Activated CD4-positive, alpha-beta memory T cell treated with anti-CD3 and anti-CD28 coated beads, Interleukin-2, amount 10 ng/mL, durations not matched to agents 7 days and 5 days (primary cell): ENCODE measurements at places on chromosomes 11 and 22.

GRCh38 chr11:36054628-36055027 lies 110.8 kb downstream of the LDLRAD3 start:
- DNase-seq: no peak

DNA sequence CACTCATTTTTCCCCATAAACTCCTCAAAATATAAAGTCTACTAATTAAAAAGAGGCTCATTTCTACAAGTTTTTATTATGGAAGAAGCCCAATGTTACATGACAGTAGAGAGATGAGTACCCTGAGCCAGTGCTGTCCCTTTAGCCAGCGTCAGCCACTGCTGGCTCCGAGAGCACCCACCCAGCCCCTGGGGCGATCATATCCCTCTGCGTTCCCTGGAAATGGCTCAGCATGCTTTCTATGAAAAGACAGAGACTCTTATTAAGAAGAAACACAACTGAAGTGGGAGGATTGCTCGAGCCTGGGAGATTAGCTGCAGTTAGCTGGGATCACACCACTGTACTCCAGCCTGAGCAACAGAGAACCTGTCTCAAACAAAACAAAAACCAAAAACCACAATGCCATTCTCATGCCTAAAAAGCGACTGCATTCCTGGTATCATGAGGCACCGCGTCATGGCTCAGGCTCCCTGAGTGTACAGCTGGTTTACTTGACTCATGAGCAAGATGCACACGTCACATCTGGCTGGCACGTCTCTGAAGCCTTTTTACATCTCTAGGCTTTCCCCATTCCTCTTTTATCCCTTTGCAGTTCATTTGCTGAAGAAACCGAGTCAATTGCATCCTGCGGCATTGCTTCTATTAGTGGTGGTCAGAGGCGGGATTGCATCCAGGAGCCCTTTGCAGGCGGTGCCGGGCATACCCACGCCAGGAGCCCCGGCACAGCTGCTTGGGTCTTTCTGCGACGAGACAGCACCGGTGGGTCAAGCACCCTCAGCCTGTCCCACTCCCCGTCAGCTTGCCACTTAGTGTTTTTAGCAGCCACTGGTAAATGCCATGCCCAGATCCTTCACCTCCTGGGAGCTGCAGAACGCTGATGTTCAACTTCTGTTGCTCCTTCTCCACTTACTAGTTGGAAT lies 119.9 kb downstream of the CTTN start:
- DNase-seq: no peak

DNA sequence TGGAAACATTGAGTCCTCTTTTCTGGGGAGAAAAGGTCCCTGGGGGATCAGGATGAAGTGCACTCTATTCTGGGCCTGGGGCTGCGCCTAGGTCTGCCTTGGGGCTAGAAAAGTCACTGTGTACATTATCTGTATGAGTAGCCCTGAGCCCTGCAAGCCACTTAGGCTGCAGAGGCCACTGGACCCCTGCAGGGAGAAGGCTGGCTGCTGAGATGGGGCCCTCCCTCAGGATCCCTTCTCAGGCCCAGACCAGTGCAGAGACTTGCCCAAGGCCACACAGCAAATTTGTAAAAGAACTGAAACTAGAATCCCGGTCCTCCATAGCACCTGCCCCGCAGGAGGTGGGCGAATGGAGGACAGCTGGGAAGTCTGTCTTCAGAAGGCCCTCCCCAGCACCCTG lies 26.8 kb upstream of the HMOX1 start:
- no peak for DNase-seq

- DNase-seq: no peak
Measured at GRCh38 chr11:20457934-20458680, 70.6 kb downstream of the PRMT3 start.

GRCh38 chr11:34356913-34357700 lies 703 bp downstream of the ABTB2 start:
- peak; percentile 56 for DNase-seq

- no peak for DNase-seq
Measured at GRCh38 chr11:71332447-71332846, 80.1 kb upstream of the SHANK2 start.

DNA sequence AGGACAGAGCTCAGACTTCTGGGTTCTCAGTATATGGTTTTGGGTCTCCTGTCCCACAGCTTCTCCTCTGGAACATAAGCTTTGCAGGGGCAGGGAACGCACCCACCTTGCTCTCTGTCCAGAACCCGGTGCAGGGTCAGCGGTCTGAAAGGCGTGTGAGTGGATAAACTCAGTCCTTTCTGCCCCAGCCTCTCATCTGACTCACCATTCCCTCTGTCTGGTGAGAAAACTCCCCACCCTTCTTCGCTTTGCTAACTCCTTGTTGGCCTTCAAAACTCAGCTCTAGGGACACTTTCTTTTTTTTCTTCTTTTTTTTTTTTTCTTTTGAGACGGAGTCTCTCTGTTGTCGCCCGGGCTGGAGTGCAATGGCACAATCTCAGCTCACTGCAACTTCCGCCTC lies 68.9 kb upstream of the NUP50 start:
- no peak for DNase-seq

- no peak for DNase-seq
Measured at GRCh38 chr11:131038597-131038996, 122.3 kb upstream of the SNX19 start.

DNA sequence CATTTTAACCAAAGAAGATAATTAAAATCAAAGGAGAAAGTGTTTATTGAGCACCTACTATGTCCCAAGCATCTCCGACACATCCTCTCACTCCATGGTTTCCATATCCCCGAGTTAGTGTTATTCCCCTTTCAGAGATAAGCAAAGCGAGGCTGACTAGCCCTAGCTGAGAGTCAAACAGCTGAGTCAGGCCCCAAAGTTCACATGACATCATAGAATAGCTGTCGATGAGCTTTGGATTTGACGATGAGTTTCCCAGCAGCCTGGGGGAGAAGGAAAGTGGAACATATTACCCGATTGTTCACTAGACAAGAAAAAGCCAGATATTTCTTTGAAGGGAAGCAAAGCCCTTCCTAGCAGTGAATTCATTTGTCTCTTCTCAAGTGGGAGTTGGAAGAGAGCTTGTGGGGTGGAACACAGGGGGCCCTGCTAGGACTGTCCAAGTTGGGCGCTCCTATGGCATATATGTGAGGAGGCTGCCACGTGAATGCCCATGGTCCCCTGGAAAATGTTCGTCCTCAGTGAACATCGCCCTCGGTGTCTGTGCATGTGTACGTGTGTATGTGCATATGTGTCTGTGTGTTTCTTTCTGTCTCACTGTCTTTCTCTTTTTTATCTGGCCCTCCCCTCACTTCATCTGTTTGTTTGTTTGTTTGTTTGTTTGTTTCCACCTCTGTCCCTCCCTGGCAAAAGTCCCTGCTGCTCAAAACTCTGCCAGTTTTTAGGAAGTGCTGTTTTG lies 493 bp upstream of the CYTH4 start:
- no peak for DNase-seq

DNA sequence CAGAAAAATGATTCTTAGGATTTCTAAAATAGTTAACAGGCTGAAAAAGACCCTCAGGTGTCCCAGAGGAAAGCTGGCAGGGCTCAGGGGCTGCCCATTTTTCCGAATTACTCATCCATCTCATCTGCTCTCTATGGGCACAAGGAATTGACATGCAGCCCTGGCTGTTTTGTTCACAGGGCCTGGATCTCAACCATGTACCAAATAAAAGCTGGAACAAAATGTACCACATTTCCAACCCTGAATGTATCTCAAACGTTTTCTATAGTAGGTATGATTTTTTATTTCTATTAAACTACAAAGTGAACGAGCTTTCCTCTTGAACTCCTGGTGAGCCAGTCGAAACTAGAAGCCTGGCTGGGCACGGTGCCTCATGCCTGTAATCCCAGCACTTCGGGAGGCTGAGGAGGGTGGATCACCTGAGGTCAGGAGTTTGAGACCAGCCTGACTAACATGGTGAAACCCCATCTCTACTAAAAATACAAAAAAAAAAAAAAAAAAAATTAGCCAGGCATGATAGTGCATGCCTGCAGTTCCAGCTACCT lies 43.8 kb upstream of the RASD2 start:
- no peak for DNase-seq

GRCh38 chr11:22082178-22082577 lies 110.7 kb upstream of the ANO5 start:
- DNase-seq: no peak

DNA sequence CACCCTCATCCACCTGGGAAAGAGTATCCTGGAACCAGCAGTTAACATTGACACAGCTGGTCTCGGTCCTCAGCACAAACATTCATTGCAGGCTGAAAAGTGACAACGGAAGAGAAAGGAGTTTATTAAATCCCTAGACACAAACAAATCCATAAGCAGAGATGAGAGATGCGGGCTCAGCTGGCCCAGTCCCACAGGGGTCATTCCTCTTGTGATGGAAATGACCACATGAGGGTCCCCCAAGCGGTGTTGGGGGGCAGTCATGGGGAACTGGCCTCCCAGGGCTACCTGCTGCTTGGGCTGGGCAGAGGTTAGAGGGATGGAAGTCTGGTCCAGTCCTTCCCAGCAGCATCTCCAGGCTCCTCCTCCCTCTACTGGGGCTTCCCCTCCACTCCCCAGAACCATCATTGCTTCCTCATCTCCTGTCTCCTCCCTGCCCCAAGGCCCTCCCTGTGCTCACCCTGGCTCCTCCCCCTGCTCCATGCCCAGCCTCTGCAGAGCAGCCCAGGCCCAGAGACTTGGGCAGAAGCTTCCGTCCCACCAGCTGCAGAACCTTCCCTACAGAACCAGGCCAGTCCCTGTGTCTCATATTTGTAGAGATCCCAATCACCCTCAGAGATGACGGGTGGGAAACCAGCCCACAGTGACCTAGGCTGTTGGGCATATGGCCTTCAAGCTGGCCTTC lies 5.4 kb upstream of the IGLL5 start:
- no peak for DNase-seq

GRCh38 chr11:6745465-6746015 lies 26.2 kb downstream of the OR2AG2 start:
- DNase-seq: no peak

GRCh38 chr11:74123008-74123448 lies 47.8 kb downstream of the C2CD3 start:
- DNase-seq: no peak
